ENCODE measurements at places on chromosomes 1 and 21.

GRCh38 chr1:201501144-201501543, 5.8 kb downstream of the CSRP1 start:
- DNase-seq = no peak

DNA sequence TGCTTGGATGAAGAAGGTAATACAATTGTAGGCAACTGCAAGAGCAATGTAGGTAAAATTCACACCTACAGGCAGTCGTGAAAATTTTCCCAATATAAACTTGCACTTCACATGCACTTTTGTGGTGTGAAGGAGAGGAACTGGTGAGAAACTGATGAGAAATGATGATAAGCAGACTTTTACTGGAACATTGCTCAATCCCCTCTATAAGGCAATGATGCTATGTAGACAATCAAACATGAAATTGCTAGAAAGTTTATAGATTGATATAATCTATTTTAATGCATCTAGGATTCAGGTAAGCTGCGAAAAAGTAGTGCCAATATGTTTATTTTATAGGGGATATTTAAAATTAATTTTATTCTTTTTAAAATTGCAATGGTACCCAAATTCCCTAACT, 802.2 kb downstream of the KCNT2 start:
- no peak for DNase-seq

GRCh38 chr1:31013187-31013864, 52.2 kb downstream of the PUM1 start:
- DNase-seq = no peak

- no peak for DNase-seq
Observed at GRCh38 chr1:12150456-12151200, 16.2 kb upstream of the TNFRSF1B start.

GRCh38 chr1:21045351-21045750, 131.3 kb downstream of the EIF4G3 start:
- no peak for DNase-seq

DNA sequence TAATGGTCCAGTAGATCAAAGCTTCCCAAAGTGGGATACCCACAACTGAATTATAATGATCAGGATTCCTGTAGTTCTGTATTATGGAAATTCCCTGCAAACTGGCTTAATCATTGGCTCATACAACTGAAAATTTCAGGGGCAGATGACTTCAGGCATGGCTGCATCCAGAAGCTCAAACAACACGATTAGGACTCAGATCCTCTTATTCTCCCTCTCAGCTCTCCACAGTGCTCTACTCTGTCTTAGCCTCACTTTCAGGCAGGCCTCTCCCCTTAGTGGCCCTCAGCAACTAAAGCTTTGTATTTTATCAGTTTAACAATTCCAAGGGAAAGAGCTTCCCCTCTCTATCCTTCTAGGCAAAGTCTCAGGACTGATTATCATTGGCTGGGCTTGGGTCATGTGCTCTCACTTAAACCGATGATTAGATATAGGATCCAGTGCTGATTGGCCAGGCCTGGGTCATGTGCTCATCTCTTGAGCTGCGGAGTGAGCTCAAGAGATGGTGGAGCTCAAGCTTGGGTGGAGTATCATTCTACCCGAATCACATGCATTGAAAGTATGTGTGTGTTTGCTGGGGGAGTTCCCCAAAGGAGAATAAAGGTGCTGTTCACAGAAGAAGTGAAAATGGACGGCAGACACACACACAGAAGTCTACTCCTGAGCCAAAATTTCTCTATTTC, 57.9 kb upstream of the RUNX3 start:
- no peak for DNase-seq

- DNase-seq = no peak
Observed at GRCh38 chr1:196305216-196305615, 303.0 kb downstream of the KCNT2 start.

GRCh38 chr1:30789388-30790255, 32.0 kb upstream of the LAPTM5 start:
- DNase-seq = no peak

DNA sequence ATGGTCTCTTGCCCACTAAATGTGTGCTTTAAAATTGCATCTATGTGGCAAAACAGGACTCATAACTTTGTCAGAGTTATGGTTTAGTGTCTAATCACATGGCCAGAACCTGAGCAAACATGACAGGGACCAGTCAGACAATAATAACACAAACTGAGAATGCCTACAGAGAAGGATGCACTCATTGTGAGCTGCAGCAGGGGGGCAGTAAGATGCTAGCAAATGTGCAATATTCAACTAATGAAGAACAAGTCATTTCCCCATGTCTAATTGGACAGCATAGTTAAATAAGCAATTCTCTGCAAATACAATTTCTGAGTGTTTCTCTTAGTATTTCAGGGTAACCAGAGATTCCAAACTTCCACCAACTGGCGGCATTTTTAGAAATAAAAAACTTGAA, 30.8 kb downstream of the SPAG17 start:
- no peak for DNase-seq

GRCh38 chr1:33517596-33518250, 45.3 kb downstream of the ZSCAN20 start:
- no peak for DNase-seq

DNA sequence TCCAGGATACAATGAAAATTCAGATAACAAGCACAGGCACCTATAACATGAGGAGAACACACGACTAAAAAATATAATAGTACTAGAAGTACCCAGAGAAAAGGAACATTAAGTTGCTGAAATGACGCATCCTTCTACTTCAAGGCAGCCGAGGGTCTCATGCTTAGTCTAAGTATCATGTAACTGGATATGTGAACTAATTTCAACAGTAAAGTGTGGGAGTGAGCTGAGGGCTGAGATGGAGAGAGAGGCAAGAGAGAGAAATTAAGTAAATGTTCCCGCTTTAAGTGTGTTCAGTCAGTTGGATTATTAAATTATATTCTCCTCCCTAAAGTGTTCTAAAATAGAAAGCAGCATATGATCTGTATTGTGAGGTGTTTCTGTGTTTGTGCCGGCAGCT, 152.2 kb upstream of the KRTAP19-8 start:
- DNase-seq = no peak

GRCh38 chr1:229758101-229759036, 132.3 kb downstream of the URB2 start:
- no peak for DNase-seq

- DNase-seq = no peak
Observed at GRCh38 chr1:153921803-153922075, 1.0 kb downstream of the GATAD2B start.

DNA sequence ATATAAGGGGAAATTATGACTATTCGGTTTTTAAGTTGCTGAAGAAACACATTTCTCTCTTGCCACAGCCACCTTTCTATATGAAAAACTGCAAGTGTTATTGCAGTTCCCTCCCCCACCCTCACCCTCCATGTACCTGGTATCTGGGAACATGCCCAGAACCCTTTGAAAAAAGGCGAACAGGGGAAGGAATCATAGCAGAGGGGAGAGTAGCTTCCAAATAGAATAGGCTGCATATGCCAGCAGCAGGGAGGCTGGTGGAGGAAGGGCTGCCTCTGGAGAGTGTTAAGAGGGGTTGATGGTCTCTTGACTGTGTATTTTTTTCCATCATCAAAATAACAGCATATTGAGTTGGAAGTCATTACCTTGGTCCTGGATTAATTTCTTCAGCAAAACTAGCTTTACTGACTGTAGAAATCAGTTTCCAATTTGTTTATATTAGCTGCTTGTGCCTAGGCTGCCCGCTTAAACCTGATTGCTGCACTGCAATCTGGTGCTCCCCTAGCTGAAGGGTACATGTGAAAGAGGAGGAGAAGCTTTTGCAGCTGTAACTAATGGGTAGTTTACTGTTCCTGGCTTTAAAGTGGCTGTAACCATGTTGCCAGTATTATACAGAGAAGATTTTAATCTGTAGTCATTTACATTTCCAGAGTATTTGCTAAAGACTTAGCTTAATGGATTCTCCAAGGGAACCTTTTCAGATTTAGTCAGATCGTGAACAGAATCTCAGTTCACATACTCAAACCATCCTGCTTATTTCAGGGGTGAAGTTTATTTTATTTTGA, 22.7 kb downstream of the AHCYL1 start:
- no peak for DNase-seq

- peak; percentile 65 for DNase-seq
Observed at GRCh38 chr1:244730153-244730933, 77.4 kb downstream of the DESI2 start.

GRCh38 chr1:18868801-18869424, 9.5 kb upstream of the TAS1R2 start:
- DNase-seq = no peak

DNA sequence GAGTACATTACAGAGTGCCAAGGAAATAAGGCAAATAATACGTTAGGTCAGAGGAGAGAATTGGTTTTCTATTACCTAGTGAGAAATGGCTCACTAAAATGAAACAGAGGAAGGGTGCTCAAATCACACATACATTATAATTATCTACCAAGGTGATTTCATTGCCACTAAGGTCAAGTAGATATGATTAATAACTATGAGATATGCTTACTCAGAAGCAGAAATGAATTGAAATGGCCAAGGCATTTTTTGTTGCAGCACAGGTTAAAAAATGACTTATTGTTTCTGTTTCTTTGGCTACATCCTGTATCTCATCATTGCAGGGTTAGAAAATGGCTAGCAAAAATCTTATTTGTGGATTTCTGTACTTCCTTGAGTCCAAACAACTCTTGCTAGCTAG, 154.5 kb upstream of the GORAB start:
- DNase-seq = no peak

- peak; percentile 72 for DNase-seq
Observed at GRCh38 chr21:44939532-44940115, at the start of gene SLX9. Gene SLX9 (plus strand): TSS chr21:44940029. CDS start chr21:44940058, 29 bp downstream.

- DNase-seq = no peak
Observed at GRCh38 chr21:42195378-42196031, 23.4 kb upstream of the ABCG1 start.

DNA sequence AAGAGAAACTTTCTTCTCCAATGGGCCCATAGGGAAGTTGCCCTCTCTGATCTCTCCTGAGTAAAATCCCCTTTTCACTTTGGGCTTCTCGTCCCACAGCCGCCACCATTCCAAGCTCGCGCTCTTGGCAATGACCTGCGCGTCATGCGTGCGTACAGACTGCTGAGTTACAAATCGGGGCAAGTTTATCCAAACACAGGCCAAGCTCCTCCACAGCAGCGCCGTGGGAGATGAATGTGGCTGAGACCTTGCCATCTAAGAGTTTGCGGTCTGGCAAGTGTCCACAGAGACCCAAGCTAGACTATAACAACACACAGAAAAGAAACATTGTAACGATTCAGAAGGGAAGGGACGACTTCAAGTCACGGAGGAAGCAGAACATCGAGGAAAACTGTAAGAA, 116.3 kb upstream of the SOD1 start:
- DNase-seq = no peak

GRCh38 chr1:12229835-12230548, at the start of gene VPS13D:
Gene VPS13D (plus strand): TSS chr1:12230030. CDS start chr1:12234267, 4,237 bp downstream.
- peak; percentile 87 for DNase-seq

DNA sequence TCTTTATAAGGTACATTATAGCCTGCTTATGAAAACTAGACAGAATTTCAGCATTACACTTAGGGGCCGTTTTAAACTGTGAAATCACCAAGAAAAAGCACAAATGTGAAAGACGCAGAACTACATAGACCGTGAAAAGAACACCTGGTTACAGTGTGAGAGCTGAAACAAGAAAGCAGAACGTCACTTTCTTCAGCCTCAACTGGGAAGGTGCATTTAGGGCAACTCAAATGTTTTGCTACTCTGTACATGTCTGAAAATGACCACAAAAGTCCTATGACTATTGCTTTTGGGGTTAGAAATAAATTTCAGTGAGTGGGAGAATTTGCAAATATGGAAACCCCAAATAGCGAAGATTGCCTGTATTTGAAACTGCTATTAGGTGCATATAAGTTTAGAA, 268.7 kb downstream of the OLFM3 start:
- DNase-seq = no peak

DNA sequence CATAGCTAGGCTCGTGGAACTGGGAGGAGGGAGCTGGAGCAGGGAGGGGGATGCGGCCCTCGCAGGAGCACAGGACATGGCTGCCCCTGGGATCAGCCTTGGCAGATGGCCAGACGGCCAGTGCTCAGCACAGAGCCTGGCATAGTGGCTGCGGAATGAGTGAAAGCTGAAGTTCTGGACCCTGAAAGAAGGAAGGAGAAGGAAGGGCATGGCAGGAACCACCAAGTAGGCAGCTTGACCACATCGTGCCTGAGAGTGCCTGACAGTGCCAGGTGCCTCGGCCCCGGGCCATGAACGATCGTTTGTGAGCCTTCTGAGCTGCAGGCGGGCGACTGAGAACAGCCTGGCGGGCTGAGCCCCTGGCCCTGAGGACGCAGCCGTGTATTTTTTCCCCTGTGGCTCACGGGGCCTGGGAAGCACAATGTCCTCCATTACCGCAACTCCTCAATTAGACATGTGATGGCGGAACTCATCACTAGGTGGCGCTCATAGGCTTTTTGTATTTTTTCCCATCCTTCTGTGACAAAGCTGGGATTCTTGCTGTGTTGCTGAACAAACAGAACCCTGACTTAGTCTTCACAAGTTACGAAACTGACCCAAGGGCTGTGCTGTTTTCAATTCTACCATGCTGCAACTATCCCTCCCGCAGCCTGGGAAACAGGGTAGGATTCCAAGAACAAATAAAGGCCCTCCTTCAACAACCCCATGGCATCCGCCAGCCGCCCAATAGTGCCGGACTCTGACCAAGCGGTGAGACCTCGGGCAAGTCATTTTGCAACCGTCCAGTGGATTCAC, 29.9 kb upstream of the TMEM61 start:
- DNase-seq = peak; percentile 54

- no peak for DNase-seq
Observed at GRCh38 chr1:89608319-89608983, 24.5 kb upstream of the LRRC8C start.

DNA sequence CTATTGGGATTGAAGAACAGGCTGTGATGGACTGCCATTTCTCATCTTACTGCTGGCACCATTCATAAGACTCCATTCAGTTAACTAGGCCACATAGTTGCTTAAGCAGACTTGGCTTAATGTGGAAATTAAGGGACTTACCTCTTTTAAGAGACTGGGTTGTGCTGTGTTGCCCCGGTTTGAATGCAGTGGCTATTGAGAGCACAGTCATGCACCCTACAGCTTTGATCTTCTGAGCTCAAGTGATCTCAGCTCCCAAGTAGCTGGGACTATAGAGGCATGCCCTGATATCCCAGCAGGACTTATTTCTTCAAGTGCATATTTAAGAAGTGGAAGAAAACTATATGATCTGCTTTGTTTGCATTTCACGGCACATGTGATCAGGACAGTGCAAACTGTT, 181.1 kb downstream of the RASAL2 start:
- no peak for DNase-seq

DNA sequence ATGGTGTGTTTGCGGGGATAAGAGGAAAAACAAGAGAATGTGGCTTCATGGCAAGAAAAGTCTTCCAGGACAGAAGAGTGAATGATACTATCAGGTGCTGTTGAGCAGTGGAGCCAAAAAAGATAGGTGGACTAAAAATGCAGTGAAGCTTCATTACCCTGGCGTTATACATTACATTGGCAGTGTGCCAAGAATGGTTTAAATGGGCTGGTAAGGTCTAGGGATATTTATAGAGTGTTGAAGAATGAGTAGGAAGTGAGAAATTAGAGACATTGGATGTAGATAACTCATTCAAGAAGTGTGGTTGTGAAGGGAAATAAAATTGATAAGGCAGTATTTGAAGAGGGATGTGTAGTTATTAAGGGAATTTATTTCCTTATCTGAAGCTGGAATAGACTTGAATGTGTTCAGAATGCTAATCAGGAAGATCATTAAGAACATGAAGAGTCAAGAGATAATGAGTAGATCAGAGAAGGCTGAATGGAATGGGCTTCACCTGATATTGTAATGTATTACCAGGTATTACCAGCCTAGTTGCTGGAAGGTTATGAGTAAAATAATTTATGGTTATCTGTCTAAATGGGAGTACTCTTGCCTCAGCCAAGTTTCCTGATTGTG, 72.7 kb downstream of the MAST2 start:
- DNase-seq = no peak

GRCh38 chr1:40096977-40097782, at the start of gene PPT1:
Gene PPT1 (minus strand): TSS chr1:40097252. CDS start chr1:40097238, 14 bp downstream.
- DNase-seq = peak; percentile 79
